ENCODE measurements at places on chromosomes 3 and 15. TPM values are rescaled to one million over a fixed set of nuclear protein-coding genes. Genes with fewer than 3 reads are reported as not detected.

DNA sequence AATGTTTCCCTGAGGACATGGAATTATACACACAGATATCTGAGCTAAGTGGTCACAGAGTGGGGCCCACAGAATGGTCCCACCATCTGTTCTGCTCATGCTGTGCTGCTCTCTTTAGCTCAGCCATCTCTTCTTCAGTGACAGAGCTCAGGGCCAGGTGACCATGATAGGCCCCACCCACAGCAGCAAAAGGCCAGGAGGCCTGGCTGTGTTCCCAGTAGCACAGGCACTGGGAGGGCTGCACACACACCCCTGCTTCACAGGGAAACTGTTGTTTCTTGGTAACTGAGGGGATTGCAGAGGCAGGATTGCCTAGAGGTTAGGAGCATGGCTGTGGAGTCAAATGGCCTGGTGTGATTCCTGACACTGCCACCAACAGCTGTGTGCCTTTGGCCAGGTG is 4.8 kb upstream of the FBXW12 start:
- DNase-seq = no peak

- no peak for DNase-seq
Observed at GRCh38 chr3:172640751-172641150, 70.1 kb downstream of the NCEH1 start.

Gene FSD2
- 0.10 TPM for polyA plus RNA-seq

Gene MST1R
- 0.62 TPM for polyA plus RNA-seq

DNA sequence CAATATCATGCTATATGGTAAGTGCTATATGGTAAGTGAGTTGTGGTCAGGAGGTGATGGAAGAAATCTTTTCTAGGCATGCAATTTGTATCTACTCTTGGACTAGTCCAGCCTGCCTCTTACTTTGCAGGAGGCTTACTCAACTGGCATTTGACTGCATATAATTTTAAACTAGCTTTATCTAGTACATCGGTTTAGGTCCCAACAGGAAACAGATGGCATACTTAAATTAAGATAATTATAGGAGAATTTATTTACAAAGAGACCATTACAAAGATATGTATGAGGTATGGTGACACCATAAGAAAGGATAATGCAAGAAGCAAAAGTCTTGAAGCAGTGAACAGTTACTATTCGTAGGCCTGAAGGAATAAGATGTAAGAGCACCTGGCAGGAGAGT is 7.8 kb downstream of the SLC28A2 start:
- no peak for DNase-seq

DNA sequence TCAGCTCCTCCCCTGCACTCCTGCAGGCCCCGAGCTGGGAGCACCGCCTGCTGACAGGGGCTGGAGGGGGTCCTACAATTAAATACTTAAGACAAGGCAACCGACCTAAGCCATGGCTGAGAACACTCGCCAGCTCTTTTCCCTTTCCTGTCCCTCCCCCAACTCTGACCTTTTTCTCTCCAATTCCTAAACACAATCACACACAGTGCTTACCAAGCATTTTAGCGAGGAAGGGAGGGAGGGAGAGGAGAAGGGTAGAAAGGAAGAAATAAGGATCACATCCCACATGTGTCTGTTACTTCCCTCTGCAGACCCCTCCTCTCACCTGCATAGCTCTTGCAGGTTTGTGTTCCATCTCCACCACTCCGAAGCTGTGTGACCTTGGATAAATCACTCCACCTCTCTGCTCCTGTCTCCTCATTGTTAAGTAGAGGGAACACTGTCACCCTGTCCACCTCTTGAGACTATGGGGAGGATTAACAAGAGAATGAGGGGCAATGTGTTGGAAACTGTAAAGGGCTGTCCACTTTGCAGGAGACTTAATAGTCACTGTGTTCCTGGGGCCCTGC is 63.6 kb downstream of the CYP11A1 start:
- DNase-seq = no peak
